Natural killer cell treated with Interleukin-12 subunit alpha and Interleukin-12 subunit beta and Interleukin-15 and Interleukin-18, amount 100 ng/mL, for 72 hours (primary cell): ENCODE measurements at places on chromosomes 3 and 15. TPM values are rescaled to one million over a fixed set of nuclear protein-coding genes. Genes with fewer than 3 reads are reported as not detected.

Gene POTEB
- total RNA-seq: not detected

DNA sequence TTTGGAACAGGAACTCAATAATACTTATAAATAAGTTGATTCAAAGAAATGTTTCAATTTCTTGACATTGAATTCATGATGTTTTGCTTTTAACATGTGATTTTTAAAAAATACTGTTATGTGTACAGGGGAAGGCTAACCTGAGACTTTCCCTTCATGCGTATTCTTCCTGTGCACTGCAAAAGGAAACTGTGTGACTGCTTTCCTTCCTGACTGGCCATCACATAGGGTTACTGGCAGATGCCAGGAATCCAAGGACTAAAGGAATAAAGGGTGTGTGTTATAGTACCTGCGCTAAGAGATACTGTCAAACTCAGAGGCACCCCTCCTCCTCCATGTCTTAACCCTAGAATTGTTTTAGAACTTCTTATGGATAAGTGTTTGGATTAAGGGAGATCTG lies 236.0 kb downstream of the UBE2E2 start:
- DNase-seq: no peak

DNA sequence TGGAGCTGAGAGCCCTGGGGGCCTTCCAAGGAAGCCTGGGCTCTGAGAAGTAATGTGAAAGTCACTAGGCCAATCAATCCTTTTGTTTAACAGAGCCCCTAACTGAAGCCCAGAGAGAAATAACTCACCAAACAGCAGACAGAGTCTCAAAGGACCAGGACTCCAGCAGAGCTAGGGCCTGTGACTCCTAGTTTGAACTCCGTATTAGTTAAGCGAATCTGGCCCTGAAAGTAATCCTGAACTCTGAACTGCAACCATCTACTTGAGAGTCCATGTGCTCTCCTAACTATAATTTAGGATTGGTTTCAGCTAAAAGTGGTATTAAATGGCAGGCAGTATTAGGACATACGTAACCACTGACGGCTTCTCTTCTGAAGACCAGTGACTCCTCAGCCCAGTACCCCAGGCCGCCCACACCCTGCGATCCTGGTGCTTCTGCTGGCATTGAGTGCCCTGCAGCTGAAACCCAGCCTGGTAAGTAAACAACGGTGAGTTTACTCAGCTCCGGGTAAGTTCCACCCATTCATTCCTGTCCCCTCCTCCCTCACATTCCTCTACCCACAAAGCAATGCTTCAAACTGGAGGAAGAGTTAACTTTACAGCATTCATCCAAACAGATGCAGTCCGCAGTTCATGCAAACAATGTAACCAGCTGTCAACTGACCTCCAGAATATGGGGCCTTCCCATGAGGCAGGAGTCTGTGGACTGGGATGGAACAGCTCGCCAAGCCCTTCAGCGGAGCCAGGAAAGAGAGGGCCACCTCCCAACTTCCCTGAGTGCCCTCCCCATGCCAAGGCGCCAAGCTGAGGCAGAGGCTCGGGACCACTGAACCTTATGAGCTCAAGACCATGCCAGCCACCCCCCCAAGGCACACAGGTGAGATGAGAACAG lies 7.3 kb downstream of the MYO5C start:
- no peak for DNase-seq

Gene STXBP5L
- total RNA-seq: not detected

- DNase-seq: no peak
These were observed 860.4 kb downstream of the ROBO1 start for GRCh38 chr3:78907367-78907766.

- DNase-seq: no peak
These were observed 39.8 kb upstream of the GMNC start for GRCh38 chr3:190902292-190902691.

Gene CPLX3
- total RNA-seq: 0.43 TPM

DNA sequence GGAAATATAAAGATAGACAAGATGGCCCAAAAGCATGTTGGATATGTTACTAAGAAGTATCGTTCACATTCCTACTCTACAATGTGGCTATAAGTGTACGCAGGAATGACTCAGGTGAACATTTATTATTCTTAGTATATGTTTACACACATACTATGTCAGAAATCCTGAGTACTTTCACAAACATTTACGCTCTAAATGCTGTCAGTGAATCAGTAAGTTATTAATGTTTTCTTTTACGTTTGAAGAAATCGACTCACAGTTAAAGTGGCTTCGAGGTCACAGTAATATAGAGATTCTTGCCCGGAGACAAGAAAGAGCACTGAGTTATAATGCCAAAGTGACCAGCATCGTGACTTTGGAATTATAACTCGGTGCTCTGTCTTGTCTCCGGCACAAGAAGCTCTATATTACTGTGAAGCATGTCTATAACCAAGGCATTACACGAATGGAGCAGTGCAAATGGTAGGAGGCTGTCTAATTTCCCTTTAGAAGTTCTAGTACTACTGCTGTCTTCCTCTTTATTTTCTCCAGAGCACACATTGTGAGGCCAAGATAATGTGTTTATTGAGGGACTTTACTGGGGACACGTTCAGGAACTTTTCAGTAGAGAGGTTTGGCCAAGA lies 61.8 kb upstream of the P3H2 start:
- DNase-seq: no peak

- no peak for DNase-seq
These were observed 47.4 kb downstream of the FSIP1 start for GRCh38 chr15:39735120-39735717.

GRCh38 chr15:64522226-64522823 lies 61.9 kb downstream of the ZNF609 start:
- no peak for DNase-seq

Gene SYNPR
- not detected for total RNA-seq

Gene MUC13
- not detected for total RNA-seq

GRCh38 chr3:29478611-29479010 lies 197.7 kb downstream of the RBMS3 start:
- no peak for DNase-seq

DNA sequence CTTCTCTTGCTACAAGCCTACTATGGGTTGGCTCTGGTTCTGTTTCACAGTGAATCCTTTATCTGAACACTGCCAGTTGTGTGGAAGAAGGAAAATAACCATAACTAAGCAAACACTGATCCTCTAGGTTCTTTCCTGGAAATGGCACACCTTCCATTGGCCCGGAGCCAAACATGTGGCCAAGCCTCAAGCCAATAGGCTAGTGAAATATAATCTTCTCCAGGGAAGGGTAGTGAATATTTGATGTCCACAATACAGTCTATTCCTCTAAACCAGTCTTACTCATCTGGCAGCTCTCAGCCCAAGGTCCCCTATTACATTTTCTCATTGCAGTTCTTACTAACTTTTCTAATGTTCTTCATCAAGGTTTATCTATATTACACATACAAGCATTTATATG lies 921.3 kb downstream of the TUSC7 start:
- no peak for DNase-seq

GRCh38 chr3:72113564-72113963 lies 328.6 kb upstream of the PROK2 start:
- no peak for DNase-seq

GRCh38 chr3:69439643-69440270 lies 53.9 kb upstream of the FRMD4B start:
- DNase-seq: no peak

GRCh38 chr3:194686816-194687637 lies 1.3 kb downstream of the FAM43A start:
- no peak for DNase-seq

DNA sequence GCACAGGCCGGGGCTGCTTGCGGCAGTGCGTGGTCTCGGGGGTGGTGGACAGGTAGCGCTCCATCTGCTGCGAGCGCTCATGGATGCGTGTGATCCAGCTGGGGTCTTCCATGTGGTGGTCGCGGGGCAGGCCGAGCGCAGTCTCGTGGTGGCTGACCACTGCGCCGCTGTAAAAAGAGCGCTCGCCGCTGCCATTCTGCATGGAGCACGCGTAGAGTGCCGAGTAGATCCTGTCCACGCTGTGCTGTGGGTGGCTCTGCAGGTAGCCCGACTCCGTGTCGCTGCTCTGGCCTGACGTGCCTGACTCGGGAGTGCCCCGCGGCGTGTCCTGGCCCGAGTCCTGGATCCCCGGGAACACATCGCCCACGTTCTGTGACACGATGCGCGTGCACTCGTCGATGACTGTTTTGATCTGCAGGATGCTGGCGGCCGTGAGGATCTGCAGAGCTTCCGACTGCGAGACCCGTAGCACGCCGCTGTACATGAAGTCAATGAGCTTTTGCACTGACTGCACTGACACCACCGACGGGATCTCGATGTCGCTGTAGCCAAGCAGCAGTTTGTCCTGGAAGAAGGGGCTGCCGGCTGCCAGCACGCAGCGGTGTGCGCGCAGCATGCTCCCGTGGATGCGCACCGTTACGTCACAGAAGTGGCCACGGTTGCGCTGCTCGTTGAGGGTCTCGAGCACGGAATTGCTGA lies 57.4 kb downstream of the TIGIT start:
- no peak for DNase-seq

Gene PP2D1
- not detected for total RNA-seq

DNA sequence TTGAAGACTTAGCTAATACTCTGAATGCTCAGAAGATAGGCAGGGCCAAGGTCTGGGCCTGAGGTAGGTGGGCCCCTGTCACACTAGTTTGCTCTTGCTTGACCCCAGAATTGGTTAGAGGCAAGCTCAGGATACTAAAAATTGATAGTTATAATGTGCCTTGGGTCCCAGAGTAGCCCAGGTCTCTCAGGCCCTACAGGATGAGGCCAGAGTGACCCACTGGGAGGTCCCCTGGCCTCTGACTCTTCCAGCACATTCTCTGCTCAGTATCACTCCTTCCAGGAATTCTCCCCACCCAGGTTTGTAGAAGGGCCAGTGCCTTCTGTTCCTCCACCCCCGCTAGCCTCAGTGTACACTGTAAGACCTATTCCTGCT lies 667 bp upstream of the KLHDC8B start:
- DNase-seq: no peak

GRCh38 chr3:64909011-64909410 lies 221.2 kb upstream of the ADAMTS9 start:
- no peak for DNase-seq
